Gastroesophageal sphincter (tissue), 4 donors: ENCODE measurements at places on chromosomes 16 and 17. TPM values are rescaled to one million over a fixed set of nuclear protein-coding genes. Genes with fewer than 3 reads are reported as not detected.

ESRP2 gene
- not detected for total RNA-seq

TEX19 gene
- not detected for total RNA-seq

KCNH6 gene
- not detected for total RNA-seq

ODAD4 gene
- 2.2 TPM for total RNA-seq

TP53TG3F gene
- not detected for total RNA-seq

GRCh38 chr17:54991567-54991966 lies 23.0 kb downstream of the STXBP4 start:
- H3K36me3 ChIP-seq: no peaks in the 10 kb centered on the region
- no peak overlapping the region for H3K4me3 ChIP-seq
- H3K27ac ChIP-seq: no peak overlapping the region
- H3K27me3 ChIP-seq: no peaks in the 10 kb centered on the region
- ATAC-seq: no peak

DNA sequence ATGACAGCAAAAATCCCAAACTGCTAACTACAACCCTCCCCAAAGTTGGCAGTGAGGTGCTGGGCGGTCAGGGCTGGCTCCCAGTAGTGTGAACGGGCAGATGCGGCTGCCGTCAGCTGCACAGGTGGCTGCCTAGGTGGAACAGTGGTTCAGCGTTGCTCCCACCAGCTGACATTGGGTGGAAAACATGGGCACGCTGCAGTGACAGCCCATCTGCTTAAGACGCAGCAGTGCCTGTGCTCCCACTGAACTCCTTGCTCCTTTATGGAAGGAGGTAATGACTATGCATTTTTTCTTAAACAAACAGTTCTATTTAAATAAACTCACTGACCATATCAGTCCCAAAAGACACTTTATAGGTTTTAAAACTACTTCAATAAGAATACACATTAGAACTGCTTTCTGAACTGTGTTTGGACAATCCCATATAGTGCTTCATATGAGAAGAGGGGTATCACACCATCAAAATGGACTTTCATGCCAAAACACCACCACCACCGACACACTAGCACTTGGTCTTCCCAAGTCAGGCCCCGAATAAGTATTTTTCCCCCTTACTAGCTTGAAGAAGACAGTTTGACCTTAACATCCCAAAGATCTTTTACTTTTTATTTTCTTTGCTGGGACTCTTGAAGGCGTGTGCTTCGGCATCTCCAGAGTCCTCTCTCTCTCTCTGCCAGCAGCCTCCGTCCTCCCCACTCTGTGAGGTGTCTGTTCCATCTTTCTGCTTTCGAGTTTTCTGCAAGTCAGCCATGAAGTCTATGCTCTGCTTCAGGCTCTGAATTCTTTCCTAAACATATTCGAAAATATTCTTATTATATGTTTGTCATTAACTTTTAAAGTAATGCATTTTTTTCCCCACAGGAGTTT lies 34.4 kb downstream of the BRD7 start:
- peaks cover 3% of the 10 kb centered on the region for H3K4me1 ChIP-seq
- peak overlapping the region; percentile 82 for H3K27ac ChIP-seq
- ATAC-seq: peak; percentile 41
- no peaks in the 10 kb centered on the region for H3K27me3 ChIP-seq

DNA sequence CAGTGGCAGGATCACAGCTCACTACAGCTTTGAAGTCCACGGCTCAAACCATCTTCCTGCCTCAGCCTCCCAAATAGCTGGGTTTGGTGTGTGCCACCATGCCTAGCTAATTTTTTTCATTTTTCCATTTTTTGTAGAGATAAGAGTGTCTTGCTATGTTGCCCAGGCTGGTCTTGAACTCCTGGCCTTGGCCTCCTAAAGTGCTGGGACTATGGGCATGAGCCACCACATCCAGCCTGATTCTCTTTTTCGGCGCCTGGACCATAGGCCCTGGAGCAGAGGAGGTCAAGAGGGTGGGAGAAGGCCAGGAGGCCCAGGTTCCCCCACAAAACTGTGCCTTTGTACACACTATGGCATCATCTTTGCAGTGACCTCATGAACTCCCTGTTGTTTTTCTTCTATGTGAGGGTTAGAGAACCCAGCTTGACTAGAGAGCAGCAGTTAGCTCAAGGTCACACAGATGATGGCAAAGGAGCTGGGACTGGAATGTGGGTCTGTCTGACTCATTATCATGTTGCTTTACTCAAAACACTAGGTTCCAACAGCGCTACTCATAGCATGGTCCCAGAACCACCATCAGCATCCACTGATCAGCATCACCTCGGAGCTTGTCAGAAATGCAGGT lies 16.3 kb downstream of the SCN4A start:
- H3K27me3 ChIP-seq: peaks cover 11% of the 10 kb centered on the region
- peaks cover 10% of the 10 kb centered on the region for H3K4me1 ChIP-seq
- no peaks in the 10 kb centered on the region for H3K36me3 ChIP-seq

GRCh38 chr16:69936252-69936651 lies 14.9 kb upstream of the CLEC18A start:
- H3K4me3 ChIP-seq: no peak overlapping the region
- no peaks in the 10 kb centered on the region for H3K4me1 ChIP-seq
- H3K36me3 ChIP-seq: peaks cover 100% of the 10 kb centered on the region

DNA sequence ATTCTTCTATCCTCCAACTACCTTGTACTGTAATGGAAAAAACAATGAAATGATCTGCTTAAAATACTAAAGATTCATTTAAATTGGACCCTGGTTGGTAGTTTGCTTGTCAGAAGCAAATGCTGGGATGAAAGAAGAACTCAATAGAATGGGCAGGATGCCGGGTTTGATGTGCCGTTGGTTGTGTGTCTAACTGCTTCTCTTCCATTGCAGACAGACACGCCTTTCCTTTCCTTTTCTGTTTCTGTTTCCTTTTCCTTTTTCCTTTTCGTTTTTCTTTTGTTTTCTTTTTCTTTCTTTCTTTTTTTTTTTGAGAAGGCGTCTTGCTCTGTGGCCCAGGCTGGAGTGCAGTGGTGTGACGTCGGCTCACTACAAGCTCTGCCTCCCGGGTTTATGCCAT lies 64.6 kb downstream of the PLCG2 start:
- H3K4me3 ChIP-seq: no peak overlapping the region
- H3K27ac ChIP-seq: no peak overlapping the region
- H3K4me1 ChIP-seq: no peaks in the 10 kb centered on the region
- no peaks in the 10 kb centered on the region for H3K36me3 ChIP-seq
- no peak for ATAC-seq

DNA sequence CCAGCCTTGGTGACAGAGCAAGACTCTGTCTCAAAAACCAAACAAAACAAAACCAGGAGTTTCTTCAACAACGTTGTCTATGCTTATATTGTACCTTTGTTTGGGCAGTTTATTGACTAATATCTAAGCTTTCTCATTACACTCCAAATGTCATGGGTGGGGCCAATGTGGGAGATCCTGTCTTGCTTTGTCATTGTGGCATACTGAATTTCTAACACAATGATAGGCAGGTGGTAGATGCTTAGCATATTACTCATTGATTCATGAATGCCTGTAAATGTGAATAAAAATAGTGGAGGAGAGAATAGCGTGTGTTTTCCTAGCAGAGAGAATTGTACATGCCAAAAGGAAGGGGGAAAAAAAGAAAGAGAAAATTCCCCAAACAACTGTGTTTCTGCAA lies 802.5 kb upstream of the EEF2KMT start:
- no peak overlapping the region for H3K27ac ChIP-seq
- no peaks in the 10 kb centered on the region for H3K4me1 ChIP-seq
- no peak for ATAC-seq
- H3K36me3 ChIP-seq: no peaks in the 10 kb centered on the region

GRCh38 chr16:64969221-64969620 lies 152.6 kb downstream of the CDH11 start:
- H3K27me3 ChIP-seq: no peaks in the 10 kb centered on the region
- ATAC-seq: no peak
- H3K27ac ChIP-seq: no peak overlapping the region
- no peaks in the 10 kb centered on the region for H3K4me1 ChIP-seq
- peaks cover 33% of the 10 kb centered on the region for H3K36me3 ChIP-seq

DNA sequence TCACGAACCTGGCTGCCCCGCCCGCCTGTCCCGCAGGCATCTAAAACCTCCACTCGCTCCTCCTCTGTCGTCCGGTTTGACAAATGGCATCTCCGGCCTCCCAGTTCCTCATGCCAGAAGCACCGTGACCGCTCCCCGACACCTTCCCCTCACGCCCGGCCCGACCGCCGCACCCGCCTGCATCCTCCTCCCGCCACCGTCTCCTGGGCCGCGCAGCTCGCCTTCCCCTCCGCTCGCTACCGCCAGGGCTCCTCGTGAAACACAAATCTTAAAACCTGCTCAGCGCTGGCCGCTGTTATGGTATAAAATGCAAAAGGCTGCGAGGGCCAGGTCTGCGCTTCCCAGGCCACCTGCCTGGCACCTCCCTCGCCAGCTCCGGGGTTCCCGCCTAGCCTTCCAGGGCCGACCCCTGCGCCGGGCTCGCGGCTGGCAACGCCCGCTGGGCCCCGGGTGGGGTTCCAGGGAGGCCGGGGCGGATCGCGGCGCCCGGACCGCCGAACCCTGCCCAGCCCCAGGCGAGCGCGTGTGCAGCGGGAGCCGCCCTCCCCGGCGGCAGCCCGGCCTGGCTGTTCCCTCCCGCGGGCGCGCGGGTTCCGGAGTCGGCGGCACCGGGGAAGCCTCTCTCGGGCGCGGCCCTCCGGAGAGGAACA lies 488 bp downstream of the SPSB3 start:
- H3K36me3 ChIP-seq: peaks cover 62% of the 10 kb centered on the region
- ATAC-seq: peak; percentile 17
- peak overlapping the region; percentile 85 for H3K4me3 ChIP-seq

GRCh38 chr17:12579288-12579687 lies 86.4 kb upstream of the MYOCD start:
- no peaks in the 10 kb centered on the region for H3K27me3 ChIP-seq
- H3K4me1 ChIP-seq: no peaks in the 10 kb centered on the region
- no peak for ATAC-seq

DNA sequence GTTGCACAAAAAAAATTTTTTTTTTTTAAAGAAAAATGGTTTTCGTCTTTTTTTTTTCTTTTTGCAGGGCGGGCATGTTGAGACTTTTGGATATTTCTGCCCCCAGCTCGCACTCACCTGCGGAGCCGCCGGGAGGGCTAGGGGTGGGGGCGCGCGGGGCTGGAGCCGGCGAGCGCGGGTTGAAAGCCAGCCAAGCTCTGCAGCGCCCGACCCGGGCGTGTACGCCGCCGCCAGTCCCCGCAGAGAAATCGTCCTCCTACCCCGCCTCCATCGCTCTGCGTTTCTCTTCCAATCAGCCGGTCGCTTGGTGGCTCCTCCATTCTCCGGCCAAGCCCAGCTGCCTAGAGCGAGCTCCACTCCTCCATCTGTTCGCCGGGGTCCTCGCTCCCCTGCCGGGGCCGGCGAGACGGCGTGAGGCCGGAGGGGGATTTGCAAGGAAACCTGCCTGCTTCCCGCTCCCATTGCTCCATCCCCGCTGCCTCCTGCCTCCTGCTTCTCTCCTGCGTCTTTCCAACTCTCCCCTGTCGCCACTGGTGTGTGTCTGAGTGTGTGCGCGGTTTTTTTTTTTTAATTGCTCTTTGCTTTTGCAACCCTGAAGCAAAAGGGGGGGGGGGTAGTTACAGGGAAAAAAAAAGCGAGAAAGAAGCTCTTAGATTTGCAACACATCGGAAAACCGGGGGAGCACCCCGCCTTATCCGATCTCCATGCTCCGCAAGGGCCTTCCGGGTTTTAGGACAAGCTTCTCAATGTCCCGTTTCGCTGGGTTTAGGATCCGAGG lies 1.8 kb upstream of the UBTF start:
- ATAC-seq: peak; percentile 17
- H3K4me1 ChIP-seq: peaks cover 7% of the 10 kb centered on the region
- H3K27me3 ChIP-seq: no peaks in the 10 kb centered on the region
- H3K36me3 ChIP-seq: no peaks in the 10 kb centered on the region

GRCh38 chr16:15829460-15829859 lies 27.4 kb downstream of the MYH11 start:
- no peak overlapping the region for H3K4me3 ChIP-seq
- ATAC-seq: peak; percentile 90
- H3K27ac ChIP-seq: peak overlapping the region; percentile 91

- ATAC-seq: no peak
- peaks cover 41% of the 10 kb centered on the region for H3K4me1 ChIP-seq
- H3K27me3 ChIP-seq: no peaks in the 10 kb centered on the region
- no peak overlapping the region for H3K4me3 ChIP-seq
- no peak overlapping the region for H3K27ac ChIP-seq
These were observed 4.7 kb upstream of the NRN1L start for GRCh38 chr16:67879936-67880335.

DNA sequence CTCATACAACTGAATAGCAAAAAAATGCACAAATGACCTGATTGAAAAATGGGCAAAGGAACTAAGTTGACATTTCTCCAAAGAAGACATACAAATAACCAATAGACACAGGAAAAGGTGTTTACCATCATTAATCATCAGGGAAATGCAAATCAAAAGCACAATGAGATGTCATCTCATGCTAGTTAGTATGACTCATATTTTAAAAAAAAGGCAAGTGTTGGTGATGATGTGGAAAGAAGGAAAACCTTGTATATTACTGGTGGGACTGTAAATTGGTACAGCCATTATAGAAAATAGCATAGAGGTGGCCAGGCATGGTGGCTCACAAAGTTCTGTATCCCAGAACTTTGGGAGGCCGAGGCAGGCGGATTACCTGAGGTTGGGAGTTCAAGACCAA lies 232.5 kb upstream of the ZFHX3 start:
- ATAC-seq: no peak
- no peaks in the 10 kb centered on the region for H3K36me3 ChIP-seq
- H3K4me3 ChIP-seq: no peak overlapping the region
- no peak overlapping the region for H3K27ac ChIP-seq
- peaks cover 5% of the 10 kb centered on the region for H3K27me3 ChIP-seq

GRCh38 chr17:43924558-43924957 lies 17.2 kb upstream of the MPP2 start:
- peaks cover 76% of the 10 kb centered on the region for H3K27me3 ChIP-seq
- no peak overlapping the region for H3K27ac ChIP-seq
- H3K4me3 ChIP-seq: no peak overlapping the region

- H3K27me3 ChIP-seq: no peaks in the 10 kb centered on the region
- H3K4me3 ChIP-seq: no peak overlapping the region
- no peaks in the 10 kb centered on the region for H3K36me3 ChIP-seq
- no peak for ATAC-seq
- no peaks in the 10 kb centered on the region for H3K4me1 ChIP-seq
These were observed 106.3 kb upstream of the HSBP1 start for GRCh38 chr16:83701494-83701893.

GRCh38 chr17:33858682-33859081 lies 396.4 kb upstream of the CCL2 start:
- H3K36me3 ChIP-seq: no peaks in the 10 kb centered on the region
- H3K4me1 ChIP-seq: no peaks in the 10 kb centered on the region
- no peak overlapping the region for H3K4me3 ChIP-seq
- no peak for ATAC-seq

- no peaks in the 10 kb centered on the region for H3K27me3 ChIP-seq
- H3K4me3 ChIP-seq: peak overlapping the region; percentile 88
- peak; percentile 37 for ATAC-seq
- H3K36me3 ChIP-seq: peaks cover 39% of the 10 kb centered on the region
- H3K4me1 ChIP-seq: no peaks in the 10 kb centered on the region
These were observed 834 bp downstream of the FLYWCH1 start for GRCh38 chr16:2912330-2913199.

GRCh38 chr17:20944014-20944865 lies 98.6 kb downstream of the USP22 start:
- no peaks in the 10 kb centered on the region for H3K4me1 ChIP-seq
- H3K4me3 ChIP-seq: no peak overlapping the region
- H3K36me3 ChIP-seq: no peaks in the 10 kb centered on the region
- no peak for ATAC-seq
- H3K27ac ChIP-seq: no peak overlapping the region

- H3K36me3 ChIP-seq: peaks cover 18% of the 10 kb centered on the region
- no peak for ATAC-seq
- H3K27me3 ChIP-seq: no peaks in the 10 kb centered on the region
- no peak overlapping the region for H3K4me3 ChIP-seq
These were observed 17.2 kb downstream of the NUDT7 start for GRCh38 chr16:77739559-77739892.

GRCh38 chr17:29761040-29761761 lies 138.5 kb upstream of the CORO6 start:
- no peaks in the 10 kb centered on the region for H3K4me1 ChIP-seq
- no peaks in the 10 kb centered on the region for H3K36me3 ChIP-seq
- peak overlapping the region; percentile 26 for H3K27ac ChIP-seq
- peak overlapping the region; percentile 64 for H3K4me3 ChIP-seq
